ENCODE measurements at places on chromosomes 7 and 10.

- no peak for DNase-seq
Observed at GRCh38 chr10:77433546-77433945, 204.1 kb downstream of the KCNMA1 start.

DNA sequence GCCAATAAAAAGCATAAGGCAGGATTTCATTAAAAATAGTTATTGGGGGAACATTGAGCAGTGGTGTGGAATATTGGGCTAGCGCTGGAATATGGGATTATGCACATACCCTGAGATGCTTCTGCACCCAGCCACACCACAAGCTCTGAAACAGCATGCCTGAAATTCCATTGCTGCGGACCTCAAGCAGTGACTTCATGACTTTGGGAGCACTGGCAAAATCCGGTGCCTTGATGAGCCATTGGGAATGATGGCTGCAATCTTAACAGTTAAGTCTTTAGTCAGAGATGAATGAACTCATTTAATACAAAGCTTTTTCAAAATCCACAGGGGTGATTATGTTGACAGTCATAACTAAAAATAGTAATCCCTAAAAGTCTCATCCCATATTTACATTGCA, 274.7 kb upstream of the MTPN start:
- no peak for DNase-seq

DNA sequence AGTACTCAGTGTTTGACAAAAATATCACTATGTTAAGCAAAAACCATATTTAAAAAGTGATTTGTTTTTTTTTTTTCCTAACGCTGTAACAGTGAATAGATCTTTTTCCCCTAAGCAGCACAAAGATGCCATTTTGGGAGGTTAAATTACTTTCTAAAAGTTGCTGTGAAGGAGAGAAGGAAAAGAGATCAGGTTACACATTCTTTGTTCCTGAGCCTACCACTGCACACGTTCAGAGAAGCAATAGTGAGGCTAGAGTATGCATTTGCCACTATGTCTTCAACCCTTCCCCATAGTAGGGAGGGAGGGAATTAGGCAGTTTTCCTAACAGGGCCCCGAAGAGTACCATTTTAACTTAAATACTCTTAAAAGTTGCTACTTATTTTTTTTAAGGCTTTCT, 38.9 kb downstream of the BMPR1A start:
- peak; percentile 79 for DNase-seq

DNA sequence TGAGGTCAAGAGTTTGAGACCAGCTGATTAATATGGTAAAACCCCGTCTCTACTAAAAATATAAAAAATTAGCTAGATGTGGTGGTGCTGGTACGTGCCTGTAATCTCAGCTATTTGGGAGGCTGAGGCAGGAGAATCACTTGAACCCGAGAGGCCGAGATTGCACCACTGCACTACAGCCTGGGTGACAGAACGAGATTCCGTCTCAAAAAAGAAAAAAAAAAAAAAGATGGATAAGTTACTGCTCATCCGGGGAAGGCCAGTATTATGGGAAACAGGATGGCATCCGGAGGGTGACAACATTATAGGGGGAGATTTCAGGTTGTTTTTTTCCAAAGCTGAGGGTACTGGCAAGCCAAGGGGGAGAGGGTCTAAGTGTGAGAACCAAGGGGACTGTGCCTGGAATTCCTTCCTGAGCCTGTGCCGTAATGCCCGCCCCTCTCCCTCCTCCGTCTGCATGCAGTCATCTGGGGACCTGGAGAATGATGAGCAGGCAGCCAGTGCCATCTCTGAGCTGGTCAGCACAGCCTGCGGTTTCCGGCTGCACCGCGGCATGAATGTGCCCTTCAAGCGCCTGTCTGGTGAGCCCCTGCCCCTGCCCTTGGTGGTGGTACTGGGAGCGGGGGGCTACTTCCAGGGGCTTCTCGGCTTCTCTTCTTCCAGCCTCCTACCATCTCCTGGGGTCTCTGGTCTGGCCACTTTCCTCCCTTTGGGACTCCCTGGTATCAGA, 4.4 kb downstream of the LAMTOR4 start:
- DNase-seq, result no peak

DNA sequence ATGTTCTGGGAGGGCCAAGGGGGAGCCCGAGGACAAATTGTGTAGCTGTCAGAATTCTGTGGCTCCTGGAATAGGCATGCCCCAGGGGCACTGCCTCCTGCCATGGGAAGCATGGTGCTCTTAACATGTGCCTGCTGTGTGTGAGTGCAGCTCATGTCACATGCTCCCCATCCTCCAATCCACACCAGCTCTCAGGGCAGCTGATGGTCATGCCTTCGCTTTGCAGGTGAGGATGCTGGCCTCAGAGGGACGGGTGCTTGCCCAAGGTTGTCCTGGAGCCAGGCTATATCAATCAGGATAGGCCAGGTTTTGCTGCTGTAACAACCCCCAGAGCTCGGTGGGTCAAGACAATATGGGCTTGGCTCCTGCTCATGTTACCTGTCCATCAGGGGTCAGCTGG, 303.4 kb downstream of the RPS24 start:
- DNase-seq, result no peak

DNA sequence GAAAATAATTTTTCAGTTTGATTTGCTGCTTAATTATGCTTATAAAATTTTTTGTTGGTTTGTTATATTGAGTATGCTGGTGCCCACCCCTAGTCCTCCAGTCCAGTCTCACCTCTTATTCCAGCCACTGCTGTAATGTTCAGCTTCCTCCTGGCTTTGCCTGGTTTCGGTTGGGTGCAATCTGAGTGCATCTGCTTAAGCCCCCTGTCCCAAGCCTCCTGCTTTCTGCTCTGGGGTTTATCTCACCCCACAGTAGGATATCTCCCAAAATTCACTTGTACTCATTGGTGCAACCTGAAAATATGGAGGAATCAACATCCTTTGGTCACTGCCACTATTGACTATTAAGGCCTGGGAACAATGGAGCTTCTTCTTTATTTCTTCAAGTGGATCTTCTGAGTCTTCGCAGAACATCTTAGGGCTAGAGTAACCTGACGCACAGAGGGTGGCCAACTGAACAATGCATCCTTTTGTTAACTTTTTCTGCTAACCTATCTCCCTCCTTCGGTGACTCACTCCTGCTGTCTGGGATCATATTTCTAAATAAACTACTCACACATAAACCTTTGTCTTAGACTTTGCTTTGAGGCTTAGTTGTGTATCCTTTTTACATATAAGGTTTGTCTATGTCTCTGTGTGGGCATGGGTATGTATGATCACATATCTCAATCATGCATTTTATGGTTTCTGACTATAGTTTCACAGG, 19.1 kb upstream of the SOSTDC1 start:
- peak; percentile 83 for DNase-seq

DNA sequence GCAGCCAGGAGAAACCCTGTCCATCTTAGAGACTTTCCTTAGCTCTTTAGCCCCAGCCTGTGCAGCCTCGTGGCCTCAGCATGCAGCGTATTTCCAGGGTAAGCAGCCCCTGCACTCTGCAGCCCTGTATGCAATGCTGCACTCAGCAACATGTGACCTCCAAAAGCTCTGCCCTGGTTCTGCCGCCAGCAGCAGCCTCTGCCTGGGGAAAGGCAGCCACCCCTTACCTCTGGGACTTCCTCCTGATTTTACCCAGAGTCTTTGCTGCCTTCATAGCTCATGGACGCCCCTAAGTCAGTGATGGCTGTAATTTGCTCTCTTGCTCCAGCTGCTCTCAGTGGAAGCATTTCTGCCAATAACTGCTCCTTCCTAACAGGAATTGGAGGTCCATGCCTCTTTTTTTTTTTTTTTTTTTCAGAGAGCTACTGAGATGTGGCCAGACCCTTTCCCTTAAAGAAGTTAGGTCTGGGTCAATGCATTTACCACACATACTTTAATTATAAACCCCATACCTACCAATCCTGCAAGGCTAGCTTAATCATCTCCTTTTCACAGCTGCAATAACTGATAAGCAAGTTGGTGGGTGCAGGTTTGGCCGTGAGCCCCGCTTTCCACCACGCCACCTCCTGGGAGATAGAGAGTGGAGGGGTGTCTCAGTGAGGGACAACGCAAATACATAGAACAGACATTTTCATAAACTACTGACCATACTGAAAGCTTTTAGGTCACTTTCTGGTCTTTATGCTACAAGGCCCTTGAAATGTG, 71.7 kb downstream of the RAMP3 start:
- DNase-seq, result no peak

DNA sequence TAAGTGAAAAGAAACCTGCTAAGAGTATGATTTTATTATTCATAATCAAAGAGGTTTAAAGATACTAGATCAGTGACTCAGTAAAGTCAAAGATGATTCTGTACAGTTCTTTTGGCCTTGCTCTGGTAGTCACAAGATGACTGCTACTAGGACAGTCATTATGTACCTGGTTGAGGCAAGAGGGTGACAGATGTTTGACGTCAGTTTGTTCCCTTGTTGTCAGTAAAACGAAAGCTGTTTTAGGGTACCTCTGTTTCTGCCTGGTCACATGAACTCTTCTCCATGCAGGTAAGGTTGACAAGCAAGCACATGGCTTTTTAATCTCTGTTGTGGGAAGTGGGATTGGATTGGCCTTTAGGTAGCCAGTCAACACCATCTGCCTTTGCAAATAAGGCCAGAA, 308.0 kb downstream of the EXOC4 start:
- DNase-seq, result no peak

DNA sequence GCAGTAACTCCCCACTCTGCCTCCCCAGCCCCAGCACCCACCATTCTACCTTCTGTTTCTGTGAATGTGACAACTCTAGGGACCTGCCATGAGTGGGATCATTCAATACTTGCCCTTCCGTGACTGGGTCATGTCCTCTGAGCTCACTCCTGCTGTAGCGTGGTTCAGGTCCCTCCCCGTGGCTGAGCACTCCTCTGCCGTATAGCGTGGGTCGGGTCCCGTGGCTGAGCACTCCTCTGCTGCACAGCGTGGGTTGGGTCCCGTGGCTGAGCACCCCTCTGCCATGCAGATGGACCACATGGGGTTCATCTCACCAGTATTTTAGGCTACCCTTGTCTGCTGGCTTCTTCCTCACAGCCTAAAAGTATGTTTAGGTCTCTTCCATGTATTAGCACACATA, 43.0 kb downstream of the INSIG1 start:
- no peak for DNase-seq

DNA sequence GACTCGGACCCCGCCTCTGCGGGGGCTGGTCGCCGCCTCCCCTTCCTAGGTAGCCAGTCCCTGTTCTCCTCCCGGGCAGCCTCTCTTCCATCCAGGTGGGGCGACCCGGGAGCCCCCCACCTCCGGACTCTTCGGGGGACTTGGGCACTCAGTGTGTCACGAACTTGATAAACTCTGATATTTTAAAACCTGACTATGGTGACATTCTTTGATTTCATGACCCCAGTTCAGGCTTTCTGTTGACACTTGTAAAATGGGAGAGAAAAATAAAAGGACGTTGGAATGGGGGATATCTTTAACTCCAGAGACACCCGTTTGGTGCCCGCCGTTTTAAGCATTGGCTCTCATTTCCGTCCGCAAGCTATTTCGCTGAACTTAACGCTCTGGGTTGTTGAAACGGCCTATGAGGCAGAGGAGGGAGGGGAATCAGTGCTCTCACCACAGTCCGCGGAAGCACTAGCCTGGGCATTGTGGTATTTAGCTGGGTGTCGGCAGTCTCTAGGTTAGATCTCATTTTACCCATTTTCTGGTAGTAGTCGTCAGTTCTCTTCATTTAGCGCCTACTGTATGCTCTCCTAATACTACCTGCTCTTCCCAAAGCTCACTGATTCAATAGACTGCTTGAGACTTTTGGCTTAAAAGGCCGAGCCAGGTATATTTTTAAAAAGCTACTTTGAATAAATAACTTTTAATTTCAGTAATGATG, 738 bp downstream of the VPS26A start:
- DNase-seq, result peak; percentile 70

DNA sequence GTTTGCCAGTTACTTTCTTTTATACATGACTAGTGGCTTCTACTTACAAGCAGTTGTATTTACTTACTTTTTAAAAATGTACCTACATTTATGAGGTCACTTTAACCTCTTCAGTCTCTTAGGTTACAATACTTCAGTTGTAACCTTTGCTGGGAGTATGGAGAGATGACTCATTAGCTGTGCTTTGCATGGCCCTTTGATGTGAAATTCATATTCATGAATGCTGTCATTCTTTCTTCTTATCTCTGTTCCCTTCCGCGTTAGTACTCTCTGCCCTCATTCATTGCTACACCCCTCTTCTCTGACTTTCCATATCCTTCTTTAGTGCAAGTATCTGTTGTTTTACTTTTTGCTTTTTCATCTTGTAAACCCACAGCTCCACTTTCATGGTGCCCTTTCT, 164.3 kb downstream of the BMPER start:
- DNase-seq, result no peak

DNA sequence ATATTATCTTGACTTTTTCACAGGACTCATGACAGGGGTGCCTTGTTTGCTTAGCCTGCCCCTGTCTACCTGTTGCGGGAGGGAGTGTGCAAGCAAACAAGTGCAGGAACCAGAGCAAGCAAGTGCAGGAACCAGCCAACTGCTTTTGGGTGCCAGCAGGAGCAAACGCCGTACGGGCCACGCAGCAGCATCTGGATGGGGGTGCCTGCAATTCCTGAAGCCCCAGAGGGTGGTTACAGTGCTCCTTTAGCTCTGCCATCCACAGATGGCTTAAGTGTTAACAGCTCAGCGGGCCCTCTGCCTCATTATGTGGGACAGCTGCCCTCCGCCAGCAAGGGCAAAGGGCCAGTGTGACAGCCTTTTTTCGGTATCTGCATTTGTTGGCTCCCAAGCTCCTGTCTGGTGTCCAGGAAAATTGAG, 83.5 kb downstream of the MICU1 start:
- DNase-seq, result no peak

DNA sequence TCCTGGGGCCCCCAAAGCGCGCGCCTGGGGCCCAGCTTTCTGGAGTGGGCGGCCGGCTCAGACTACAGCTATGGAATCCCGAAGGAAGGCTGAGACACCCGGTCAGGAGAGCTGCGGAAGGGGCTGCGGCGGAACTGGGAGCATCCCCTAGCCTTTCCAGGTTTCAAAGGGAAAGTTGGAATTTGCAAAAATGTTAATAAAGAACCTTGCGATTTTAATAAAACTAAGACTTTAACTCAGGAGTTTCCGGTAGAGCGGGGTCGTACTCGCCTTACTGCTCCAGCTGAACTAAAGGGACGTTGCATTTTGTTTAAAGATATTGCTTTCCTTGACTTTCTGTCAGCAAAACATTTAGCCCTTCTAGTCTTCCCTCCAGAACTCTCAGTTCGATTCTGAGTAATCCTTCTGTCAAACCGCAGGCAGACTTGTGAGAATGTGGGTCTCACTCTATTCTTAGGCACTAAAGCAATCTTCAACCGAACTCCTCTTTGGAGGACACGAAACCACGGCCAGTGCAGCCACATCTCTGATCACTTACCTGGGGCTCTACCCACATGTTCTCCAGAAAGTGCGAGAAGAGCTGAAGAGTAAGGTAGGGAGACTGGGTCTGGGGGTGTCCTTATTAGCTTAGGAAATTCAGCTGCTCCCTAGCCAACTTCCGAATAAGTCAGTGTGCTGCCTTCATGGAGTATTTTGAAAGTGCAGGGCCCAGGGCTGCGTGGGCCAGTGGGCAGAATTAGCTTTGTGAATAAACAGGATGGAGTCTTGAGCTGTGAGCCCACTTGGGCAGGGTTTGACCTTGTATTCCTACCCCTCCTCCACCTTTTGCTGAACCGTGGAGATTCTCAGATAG, 1.9 kb downstream of the CYP26A1 start:
- DNase-seq, result no peak
